ENCODE measurements at places on chromosomes 2 and 18.

DNA sequence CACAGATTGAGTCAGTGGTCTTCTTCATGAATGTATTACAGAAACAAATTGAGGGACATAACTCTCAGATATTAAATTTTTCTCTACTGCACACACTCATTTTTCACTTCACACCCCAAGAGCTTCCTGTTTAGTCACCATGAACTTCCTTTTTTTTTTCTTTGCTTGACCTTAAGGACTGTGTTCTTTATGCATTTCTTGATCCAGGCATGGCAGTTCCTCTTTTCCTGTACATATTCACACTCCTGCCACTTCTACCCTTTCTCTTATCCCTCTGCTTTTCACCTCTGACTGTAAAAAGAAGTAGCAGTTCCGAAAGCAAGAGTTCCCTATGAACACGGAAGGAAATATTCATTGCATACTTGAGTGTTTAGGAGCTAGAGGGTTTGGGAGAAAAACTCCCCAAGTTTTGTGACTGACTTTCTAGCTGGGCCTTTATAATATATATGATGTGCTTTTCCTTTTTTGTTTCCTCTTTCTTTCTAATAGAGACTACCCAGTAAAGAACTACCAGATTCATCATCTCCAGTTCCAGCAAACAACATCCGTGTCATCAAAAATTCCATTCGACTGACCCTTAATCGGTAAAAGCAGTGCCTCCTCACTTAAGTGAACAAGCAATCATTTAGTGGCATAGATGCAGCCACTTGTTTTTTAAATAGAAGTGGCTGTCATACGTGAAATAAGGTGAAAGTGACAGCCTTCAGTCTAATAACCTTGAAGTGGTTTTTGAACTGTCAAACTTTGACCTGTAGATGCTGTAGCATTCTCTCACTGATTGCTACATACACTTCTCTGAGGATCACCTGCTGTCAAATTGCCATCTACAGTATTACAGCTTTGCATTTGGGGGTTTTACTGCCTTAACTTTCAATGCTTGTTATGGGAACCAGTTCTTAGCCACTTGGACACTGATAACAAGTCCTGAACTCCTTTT lies 40.8 kb downstream of the PAPOLG start:
- DNase-seq, result no peak

- no peak for DNase-seq
Observed at GRCh38 chr2:122182616-122183355, 427.3 kb downstream of the TSN start.

GRCh38 chr2:99899882-99900281 lies 242.5 kb downstream of the AFF3 start:
- no peak for DNase-seq

GRCh38 chr2:165122521-165122920 lies 81.3 kb downstream of the SCN3A start:
- no peak for DNase-seq

DNA sequence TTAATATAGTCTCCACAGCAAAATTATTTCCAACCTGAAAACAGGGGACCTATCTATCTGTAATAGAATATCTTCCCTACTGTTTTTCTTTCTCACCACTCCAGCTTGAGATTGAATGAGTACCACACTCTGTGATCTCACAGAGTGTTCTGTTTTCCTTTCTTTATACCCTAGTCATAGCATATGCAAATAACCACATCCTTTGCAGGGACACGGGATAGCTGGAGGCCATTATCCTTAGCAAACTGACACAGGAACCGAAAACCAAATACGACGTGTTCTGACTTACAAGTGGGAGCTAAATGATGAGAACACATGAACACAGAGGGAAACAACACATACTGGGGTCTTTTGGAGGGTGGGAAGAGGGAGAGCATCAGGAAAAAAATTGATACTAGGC lies 224.7 kb downstream of the SLC8A1 start:
- DNase-seq, result no peak

DNA sequence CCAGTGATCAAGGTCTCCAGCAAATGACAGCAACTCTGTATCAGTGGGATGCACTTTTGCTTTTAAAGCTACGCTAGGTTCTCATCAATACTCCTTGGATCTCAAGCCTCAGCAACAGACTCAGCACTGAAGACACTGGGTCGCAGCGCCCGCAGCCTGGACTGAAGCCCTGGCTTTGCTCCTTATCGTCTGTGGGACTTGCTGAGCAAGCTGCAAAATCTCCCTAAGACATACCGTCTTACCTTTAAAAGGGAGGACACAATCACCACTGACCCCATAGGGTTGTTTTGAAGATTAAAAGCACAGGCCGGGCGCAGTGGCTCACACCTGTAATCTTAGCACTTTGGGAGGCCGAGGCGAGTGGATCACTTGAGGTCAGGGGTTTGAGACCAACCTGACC lies 8.1 kb downstream of the CYB5A start:
- DNase-seq, result no peak

- DNase-seq, result peak; percentile 52
Observed at GRCh38 chr2:238108423-238109183, 8.5 kb downstream of the ESPNL start.

GRCh38 chr2:217244815-217245214 lies 385.0 kb upstream of the TNP1 start:
- no peak for DNase-seq

DNA sequence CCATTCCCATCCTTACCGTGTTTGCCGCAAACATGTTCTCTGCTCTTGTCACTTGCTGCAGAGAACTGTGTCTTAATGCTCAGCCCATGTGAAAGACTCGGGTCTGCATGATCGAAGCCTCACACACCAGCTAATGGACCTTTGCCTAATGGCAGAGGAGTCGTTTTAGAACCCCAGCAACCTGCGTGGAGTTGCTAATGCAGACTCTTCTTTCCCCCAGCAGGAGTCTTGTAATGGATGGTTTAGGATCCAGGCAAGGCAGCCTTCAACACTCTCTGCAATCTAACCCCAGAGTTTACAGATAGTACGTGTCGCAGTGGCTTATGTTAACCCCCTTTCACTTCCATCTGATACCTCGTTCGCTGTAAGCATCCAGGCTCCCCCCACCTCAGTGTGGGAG lies 316.4 kb downstream of the AGAP1 start:
- DNase-seq, result no peak

GRCh38 chr18:42131066-42131929 lies 176.3 kb downstream of the PIK3C3 start:
- no peak for DNase-seq

DNA sequence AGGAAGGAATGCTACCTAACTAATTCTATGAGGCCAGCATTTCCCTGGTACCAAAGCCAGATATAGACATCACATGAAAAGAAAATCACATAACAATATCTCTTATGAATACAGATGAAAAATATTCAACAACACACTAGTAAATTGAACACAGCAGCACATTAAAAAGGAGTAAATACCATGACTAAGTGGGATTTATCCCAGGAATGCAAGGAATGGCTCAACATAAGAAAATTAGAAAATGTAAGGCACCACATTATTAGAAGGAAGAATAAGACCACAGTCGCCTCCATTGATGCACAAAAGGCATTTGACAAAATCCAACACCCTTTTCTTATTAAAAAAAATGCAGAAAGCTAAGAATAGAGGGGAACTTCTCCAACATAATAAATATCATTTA lies 133.9 kb downstream of the TTC32 start:
- no peak for DNase-seq

DNA sequence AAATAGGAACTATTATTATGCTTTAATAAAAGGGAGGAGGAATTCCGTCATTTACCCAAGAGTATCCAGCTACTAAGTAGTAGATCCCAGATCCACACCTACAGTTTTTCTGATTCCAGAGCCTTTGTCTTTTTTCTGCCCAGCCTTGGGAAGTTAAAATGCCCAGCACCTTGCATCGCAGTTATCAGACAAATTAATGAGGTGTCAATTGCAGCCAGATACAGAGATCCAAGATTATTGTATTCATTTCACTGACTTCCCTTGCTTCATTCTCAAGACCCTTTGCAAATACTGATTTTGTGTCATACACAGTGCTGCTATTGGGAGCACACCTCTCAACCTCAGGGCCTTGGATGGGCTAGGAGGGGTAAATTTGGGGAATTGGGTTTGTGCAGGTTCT lies 1.1 kb downstream of the IL18R1 start:
- DNase-seq, result no peak

DNA sequence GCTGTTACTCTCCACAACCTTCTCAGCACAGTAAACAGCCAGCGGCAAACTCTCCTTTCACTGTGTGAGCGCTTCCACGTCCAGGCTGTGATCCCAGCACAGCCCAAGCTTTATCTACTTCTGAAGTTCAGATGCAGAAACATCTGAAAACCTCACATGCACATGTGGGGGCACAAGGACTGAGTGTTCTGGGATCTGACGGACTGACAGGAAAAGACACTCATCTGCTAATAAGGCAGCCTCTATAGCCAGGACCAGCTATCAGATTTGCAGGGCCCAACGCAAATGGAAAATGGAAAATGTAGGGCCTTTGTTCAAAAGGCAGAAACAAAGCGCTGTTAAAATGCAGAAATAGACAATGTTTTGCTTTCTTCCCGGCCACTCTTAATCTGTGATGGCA lies 133.8 kb upstream of the ARHGAP28 start:
- DNase-seq, result no peak

GRCh38 chr2:235521844-235522243 lies 28.0 kb downstream of the AGAP1 start:
- DNase-seq, result no peak

DNA sequence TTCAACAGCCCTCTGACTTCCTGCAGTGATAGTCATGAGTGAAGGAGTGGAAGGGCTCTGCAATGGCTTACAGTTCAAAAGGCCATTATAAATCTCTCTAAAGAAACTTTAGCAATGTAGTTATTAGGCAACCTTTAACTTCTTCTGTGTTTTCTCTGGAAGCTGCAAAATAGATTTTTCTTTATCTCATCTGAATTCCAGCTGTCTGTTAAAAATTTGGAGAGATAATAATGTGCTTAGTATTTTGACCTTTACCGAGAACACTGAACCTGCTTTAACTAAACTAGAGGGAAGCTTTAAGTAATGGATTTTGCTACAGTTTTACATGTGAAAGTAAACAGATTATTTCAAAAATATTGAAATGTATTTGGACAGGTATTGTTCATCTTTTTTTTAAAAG lies 847.9 kb downstream of the ERBB4 start:
- DNase-seq, result no peak

- DNase-seq, result no peak
Observed at GRCh38 chr2:29583104-29583503, 338.3 kb downstream of the ALK start.

- DNase-seq, result no peak
Observed at GRCh38 chr2:182650704-182651103, 65.4 kb upstream of the DNAJC10 start.

DNA sequence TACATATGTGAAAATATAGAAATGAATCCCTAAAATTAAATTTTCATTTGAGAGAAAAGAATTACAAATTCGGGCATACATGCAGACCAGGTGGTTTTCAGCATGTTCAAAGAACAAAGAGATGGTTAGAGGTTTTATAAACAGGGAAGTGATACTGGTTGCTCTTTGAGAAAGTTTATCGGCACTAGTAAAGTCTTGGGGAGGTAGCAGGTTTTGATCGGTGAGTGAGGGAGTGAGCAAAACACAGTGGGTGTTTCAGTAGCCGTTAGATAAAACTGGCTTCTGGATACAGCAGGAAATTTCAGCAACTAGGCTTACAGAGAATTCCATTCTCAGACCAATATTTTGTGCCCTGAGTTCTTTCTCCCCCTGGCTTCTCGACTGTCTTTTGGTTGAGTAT lies 51.1 kb downstream of the DSC3 start:
- DNase-seq, result no peak

DNA sequence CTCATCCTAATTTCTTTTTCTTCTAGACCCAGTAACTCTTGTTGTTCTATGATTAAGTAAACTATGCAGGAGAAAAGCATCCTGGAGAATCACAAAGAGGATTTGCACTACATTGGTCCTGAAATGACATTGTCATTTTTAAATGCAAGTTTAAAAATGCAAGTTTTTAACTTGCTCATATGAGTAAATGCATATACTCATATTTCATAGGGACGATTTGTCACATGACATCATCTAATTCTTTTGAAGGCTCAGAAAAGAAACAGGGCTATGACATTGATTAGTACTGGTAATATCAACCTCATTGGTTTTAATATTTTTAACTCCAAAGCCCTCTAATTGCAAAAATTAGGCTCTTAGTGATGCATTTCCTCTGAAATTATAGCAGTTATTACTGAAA lies 324.4 kb downstream of the LRRTM1 start:
- DNase-seq, result no peak

DNA sequence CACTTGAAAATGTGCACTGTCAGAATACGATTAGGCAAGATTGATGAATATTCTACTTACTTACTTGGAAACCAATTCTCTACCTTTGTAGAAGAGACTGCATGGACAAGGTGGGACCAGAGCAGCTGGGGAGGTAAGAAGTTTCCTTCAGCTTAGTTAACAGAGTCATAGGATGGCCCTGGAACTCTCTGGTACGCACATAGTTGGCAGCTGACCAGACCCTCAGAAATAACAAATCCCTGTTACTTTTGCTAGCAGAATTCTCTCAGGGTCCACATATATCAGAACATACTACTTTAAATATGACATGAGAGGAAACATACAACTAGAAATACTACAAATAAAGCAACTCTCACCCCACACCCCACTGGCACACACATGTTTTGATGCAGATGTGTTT lies 24.8 kb upstream of the STAT1 start:
- DNase-seq, result no peak

DNA sequence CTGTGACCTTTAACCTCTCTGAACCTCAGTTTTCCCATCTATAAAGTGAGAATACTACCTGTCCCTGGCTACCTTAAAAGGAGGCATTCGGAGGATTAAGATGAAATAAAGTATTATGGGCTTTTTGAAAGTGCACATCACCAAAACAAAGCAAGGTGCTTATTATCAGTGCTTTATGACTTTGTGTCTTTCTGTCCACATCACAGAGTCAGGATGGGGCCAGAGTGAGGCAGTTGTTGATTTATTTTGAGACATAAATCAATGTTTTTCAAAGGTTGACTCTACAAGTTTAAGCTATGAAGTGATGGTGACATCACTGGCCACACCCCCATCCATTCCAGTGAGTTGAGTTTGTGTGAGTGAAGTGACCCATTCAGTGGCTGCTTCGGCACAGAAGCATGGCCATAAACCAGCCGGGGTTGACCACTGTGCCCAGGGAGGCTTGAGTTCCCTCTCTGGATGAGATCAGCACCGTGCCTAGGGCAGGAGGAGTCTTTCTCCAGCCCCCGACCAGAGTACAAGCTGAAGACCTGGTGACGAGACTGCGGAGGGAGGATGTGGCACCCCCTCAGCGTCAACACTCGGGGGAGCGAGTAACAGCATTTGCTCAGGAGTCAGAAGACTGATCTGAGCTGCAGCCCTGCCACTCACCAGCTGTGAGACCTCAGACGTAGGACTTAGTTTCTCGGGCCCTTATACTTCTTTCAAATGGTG lies 89.0 kb upstream of the PPP1CB start:
- DNase-seq, result no peak

GRCh38 chr2:113192459-113193100 lies 18.8 kb downstream of the PSD4 start:
- DNase-seq, result no peak

- no peak for DNase-seq
Observed at GRCh38 chr2:143321994-143322393, 192.8 kb downstream of the ARHGAP15 start.

GRCh38 chr2:136131961-136132824 lies 14.2 kb upstream of the CXCR4 start:
- peak; percentile 41 for DNase-seq

Measured in femur (tissue), 1 donor.